Cerebellar cortex (tissue), 1 donor: ENCODE measurements at places on chromosomes 12 and 14.

GRCh38 chr12:68641138-68641537, 30.4 kb downstream of the RAP1B start:
- no peak for DNase-seq

DNA sequence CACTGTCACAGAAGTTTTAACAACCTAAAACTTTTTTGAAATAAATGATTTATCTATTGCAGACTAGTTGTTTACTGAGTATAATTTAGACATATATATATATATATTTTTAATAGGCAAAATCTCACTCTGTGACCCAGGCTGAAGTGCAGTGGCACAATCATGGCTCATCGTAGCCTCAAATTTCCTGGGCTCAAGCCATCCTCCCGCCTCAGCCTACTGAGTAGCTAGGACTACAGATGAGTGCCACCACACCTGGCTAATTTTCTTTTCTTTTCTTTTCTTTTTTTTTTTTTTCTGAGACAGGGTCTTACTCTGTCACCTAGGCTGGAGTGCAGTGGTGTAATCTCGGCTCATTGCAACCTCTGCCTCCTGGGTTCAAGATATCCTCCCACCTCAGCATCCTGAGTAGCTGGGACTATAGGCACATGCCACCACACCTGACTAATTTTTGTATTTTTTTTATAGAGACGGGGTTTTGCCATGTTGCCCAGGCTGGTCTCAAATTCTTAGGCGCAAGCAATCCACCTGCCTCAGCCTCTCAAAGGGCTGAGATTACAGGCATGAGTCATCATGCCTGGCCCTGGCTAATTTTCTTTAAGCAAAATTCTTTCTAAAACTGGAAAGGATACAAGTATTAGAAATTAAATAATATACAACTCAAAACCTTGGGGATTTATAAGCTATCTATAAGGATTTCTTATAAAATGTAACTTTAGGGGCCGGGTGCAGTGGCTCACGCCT, 23.1 kb downstream of the EEA1 start:
- DNase-seq = no peak

DNA sequence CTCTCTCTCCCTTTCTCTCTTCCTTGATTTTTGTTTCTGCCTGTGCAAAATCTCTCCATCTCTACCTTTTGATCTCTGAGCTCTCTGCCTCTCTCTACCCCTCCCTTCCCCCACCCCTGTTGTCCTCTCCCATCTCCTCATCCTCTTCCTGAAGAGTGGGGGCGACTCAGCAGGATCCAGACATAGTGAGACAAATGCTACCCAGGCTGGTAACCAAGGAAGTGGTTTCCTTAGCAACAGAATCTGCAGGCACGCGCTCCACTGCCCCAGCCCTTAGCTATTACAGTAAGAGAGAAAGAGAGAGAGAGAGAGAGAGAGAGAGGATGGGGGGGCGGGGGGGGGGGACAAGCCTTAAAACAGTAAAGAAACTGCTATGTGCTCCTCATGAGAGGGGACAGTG, 85.6 kb downstream of the CMKLR1 start:
- peak; percentile 72 for DNase-seq

DNA sequence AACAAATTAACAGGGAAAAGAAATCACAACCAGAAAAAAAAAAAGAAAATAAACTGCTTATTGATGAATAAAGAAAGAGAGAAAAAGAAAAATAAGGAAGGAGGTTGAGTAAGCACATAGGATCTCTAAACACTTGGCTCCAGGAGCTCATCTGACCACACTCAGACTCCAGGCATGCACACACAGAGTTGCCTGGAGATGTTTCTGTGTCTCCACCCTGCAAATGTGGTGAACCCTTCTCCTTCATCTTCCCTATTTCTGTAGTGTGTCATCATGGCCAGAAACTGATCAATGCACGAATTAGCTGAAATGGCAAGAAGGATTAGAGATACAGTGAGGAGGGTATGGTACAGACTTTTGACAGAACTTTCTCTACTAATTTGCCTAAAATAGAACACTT, 20.2 kb downstream of the OR4N2 start:
- no peak for DNase-seq

- no peak for DNase-seq
Measured at GRCh38 chr12:65607401-65607841, 216.9 kb upstream of the HMGA2 start.

DNA sequence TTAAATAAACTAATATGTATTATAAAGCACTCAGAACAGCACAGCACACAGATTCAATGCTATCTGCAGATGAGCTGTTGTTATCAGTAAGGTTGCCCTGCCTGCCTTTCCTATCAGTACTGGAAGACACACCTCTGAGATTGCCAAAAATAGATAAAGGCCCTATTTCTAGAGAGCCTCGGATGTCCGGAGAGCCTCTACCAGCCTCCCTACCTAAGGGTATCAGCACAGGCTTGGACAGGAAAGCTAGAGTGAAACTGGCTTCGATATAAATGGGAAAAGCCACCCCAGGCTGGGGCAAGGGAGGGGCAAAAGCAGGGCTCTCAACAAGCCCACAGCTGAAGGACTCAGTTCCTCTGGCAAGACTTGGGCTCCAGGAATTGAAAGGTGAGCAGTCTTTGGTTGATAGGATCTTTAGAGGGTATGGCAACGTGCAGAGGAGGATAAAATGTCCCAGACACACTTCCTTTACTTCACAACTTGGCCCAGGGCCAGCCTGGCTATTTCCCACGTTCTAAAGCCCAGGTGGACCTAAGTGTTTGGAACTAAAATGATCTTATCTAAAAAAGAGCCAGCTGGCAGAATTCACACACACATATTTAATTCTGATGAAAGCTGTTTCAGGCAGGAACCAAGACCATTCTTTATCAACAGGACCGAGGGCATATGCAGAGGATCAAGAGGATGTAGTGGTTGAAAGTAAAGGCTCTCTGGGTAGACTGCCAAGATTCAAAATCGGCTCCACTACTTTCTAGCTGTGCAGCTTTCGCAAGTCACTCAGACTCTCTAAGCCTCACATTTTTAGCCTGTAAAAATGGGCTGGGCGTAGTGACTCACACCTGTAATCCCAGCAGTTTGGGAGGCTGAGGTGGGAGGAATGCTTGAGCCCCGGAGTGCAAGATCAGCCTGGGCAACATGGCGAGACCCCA, 37.8 kb upstream of the ITPR2 start:
- DNase-seq = no peak

DNA sequence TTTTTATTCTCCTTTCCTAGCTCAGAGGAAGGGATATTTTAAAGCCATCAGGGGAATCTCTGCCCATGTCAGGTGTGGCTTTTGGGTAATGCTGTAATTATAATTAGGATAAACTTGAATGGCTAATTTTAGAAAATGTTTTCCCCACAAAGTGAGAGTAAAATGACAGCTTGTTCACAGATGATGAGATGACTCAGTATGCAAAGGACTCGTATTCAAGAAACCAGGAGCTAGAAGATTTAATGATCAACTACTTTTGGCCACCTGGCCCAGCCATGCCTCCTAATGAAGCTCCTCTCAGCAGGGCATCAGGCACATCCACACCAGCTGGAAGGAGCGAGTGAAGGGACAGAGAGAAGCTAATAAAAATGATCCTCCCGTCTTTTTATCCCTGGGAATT, 29.0 kb upstream of the PLEKHG7 start:
- DNase-seq = no peak

DNA sequence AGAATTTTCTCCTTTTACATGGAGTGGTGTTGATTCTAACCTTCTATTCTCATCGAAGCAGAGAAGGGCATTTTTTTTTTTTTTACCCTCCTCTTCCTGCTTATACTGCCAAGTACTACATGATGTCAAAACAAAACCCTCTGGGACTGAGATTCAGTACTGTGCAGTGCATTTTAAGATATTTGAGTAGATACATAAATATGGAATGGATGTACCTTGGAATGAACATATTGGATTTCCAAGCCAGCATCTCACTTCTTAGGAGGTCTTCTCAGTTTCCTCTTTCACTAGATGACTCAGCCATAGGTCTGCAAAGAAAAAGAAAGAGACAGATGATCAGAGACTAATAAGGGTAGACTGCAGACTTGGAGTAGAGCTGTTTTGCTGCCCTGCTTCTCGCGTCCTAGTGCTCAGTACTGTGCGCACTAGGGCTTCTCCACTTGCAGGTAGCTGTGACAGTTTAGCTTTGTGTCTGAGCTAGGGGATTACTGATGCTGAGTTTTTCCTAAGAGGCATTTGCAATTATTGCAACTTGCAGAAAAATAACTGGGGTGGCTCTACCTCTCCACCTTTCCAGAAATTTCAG, 20.4 kb downstream of the TPH2 start:
- DNase-seq = no peak
